NCI-H460 (cell line): ENCODE measurements at places on chromosomes 11 and 22.
A peak's percentile ranks its signal among the peaks of the same experiment; 100 is the strongest.

GRCh38 chr11:11533751-11534150, 88.1 kb downstream of the GALNT18 start:
- DNase-seq = no peak

- no peak for DNase-seq
These were observed 23.1 kb upstream of the CD82 start for GRCh38 chr11:44542372-44542771.

DNA sequence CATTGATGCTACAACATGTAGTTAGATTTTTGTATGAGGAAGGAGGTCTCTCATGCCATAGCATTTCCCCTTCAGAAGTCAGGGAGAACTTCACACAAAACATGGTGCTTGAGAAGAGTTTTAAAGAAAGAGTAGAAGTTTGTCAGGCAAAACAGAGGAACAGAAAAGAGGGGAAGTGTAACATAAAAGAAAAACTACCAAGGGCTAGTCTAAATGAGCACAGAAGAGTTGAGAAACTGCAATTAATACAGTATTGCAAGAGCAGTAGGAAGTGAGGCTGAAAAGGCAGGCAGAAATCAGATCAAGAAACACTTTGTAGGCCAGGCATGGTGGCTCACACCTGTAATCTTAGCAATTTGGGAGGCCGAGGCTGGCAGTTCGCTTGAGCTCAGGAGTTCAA, 61.0 kb downstream of the FAM168A start:
- DNase-seq = no peak

DNA sequence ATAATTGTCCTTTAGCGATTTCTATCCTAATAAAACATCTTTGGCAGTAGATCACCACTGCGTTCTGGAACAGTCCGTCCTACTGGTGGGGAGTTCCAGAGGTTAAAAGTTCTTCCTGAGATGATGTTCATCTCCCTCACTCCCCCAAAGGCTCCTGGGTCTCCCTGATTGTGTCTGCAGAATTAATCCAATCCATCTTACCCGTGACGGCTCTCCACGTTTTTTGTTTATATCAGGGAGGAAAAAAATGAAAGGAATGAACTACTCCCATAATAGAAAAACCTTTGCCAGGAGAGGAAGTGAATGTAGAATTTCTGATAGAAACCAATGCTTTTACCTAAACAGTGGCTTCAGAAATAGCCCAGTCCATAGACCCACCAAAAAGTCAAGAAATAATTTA, 81.6 kb downstream of the LARGE1 start:
- DNase-seq = no peak

DNA sequence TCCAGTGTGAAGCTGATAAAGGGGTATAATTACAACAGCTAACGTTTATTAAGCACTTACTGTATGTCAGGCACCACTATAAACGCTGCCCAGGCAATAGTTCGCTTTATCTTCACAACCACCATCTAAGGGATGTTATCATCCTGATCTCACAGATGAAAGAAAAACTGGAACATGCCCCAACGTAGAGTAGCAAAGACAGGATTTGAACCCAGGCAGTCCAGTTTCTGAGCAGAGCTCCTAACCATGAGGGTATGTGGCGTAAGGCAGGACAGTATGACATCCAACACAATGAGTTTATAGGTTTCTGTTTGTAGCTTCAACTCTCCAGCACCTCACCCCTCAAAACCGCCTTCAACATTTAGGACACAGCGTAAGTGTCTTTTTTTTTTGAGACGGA, 59.5 kb downstream of the AHNAK start:
- no peak for DNase-seq

GRCh38 chr11:120482149-120482548, 29.4 kb upstream of the GRIK4 start:
- no peak for DNase-seq

GRCh38 chr11:19499026-19499669, 213.5 kb upstream of the NAV2 start:
- DNase-seq = no peak

GRCh38 chr11:59802639-59803176, 7.9 kb downstream of the MRPL16 start:
- peak; percentile 40 for DNase-seq

DNA sequence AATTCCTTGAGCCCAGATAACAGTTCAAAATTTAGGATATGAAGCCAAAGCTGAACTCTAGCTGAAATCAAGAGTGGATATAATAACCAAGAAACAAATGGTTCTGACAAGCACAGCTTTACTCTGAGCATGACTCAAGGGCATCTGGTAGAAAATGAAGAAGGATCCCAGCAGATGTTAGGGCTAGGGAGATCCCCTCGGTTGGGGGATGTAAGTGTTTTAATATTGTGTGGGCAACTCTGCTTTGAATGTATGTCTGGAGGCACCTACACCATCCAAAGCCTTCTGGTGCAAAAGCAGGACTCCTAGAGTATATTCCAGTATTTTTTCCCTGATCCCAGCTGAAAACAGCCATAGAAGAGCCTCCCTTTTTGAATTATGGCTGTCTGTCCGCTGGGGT, 61.7 kb downstream of the FLI1 start:
- DNase-seq = no peak
